NCI-H2029 (cell line): ENCODE measurements at places on chromosomes 11 and 22.
A peak's percentile ranks its signal among the peaks of the same experiment; 100 is the strongest.

GRCh38 chr11:45777127-45777969, 27.6 kb upstream of the SLC35C1 start:
- DNase-seq: no peak

GRCh38 chr22:50703726-50704509, 31.3 kb downstream of the SHANK3 start:
- DNase-seq: no peak

GRCh38 chr11:124434699-124435098, 10.0 kb upstream of the OR8B4 start:
- no peak for DNase-seq

DNA sequence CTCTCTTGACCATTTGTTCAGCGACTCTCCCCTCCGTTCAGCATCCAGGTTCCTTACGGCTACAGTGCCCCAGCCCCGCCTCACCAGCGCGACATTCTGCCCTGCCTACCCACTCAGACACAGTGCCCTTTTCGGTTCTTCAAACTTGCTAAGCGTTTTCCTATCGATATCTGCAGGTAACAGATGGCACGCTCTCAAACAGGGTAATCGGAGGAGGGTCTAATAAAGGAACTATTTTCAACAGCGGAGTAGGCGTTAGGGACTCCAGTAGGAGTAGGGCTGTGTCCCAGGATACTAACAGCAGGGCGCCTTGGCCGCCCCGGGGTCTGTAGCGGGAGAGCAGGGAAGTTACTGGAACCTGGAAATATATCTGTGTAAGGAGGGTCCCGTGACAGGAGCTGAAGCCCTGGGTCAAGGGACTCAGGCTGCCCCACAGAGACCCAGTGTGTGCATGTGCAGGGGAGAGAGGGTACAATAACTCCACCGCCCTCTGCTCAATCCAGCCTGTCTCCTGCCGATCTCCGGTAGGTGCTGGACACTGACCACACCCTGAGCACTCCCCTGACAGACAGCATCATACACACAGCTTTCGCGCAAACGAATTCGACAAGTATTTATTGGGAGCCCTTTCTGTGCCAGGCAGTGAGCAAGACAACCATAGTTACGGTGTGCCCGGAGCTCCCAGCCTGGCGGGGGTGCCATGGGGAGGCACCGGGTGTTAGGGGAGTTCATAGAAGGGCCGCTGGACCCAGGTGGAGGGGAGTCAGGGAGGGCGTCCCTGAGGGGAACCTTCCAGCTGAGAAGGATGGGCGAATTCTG, 2.1 kb downstream of the KLHL35 start:
- no peak for DNase-seq

DNA sequence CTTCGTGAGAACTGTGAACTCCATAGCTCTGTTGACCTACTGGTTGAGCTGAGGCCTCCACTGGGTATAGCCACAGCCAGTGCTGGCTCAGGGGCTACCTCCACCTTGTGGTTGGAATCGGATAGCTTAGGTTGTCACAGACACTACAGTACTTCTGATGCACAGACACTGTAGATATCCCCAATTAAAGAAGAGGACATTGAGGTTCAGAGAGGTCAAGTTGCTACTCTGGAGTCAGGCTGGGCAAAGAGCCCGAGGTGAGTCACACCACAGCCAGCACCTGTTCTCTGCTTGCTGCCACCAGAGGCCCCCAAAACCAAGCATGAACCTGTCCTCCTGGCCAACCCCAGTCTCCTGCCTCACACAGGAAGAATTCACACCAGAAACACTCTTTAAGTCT, 5.4 kb downstream of the UFD1 start:
- no peak for DNase-seq

- no peak for DNase-seq
These were observed 5.9 kb downstream of the OR51T1 start for GRCh38 chr11:4887591-4887990.

DNA sequence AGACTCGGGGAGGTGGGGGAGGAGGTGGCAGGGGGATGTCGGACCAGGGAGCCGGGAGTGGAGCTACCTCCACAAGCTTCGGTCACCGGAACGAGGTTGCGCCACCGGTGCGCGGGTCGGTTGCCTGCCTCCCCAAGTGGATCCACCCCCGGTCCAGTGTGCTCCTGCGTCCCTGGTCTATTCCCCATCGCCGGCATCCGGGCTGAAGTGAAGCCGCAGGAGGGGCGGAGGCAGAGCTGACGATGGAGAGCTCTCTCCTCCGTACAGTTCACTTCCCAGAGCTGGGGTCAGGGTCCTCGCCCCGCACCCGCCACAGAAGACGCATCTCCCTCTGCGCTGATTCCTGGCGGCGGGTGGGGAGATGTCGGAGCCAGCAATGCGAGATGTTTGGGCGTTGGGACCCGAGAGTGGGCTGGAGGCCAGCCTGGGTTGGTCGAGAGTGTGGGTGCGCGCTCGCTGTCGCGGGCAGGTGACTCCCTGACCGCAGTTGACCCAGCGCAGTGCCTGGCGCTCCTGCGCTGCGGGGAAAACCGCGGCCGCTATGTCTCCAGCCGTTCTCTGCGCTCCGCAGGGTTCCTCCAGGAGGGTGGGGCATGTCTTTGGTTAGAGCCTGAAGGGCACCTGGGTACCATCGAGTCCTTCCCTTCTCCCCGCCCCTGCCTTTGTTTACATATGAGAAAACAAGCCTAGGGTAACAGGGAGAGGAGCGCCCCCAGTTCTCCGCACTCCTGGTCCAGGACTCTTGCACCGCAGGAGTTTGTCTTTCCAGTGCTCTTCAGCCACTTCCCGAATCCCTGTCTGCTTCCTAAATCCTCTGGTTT, 1.7 kb downstream of the C11orf96 start:
- DNase-seq: no peak

DNA sequence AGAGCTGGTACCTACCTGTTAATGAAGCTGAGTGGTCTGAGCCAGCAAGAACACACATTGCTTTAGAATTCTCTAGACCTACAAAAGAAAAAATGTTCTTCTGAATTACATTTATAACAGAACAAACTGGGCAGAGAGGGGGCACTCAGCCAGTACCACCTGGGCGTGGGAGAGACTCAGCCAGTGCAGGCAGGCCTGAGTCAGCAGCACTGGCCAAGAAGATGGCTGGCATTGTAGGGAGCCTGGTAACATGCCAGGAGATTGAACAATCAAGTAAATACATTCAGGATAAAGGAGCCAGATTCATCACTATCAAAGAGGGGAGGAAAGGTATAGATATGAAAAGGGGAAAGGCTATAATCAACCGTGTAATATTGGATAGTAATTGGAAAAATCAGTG, 19.9 kb downstream of the SERGEF start:
- peak; percentile 41 for DNase-seq

GRCh38 chr11:35618497-35619115, 346 bp downstream of the FJX1 start:
- no peak for DNase-seq
